ENCODE measurements at places on chromosomes 4 and X.

GRCh38 chr4:1883583-1883982 is 12.4 kb downstream of the NSD2 start:
- no peak for DNase-seq

GRCh38 chr4:169185133-169185956 is 85.4 kb downstream of the SH3RF1 start:
- no peak for DNase-seq

DNA sequence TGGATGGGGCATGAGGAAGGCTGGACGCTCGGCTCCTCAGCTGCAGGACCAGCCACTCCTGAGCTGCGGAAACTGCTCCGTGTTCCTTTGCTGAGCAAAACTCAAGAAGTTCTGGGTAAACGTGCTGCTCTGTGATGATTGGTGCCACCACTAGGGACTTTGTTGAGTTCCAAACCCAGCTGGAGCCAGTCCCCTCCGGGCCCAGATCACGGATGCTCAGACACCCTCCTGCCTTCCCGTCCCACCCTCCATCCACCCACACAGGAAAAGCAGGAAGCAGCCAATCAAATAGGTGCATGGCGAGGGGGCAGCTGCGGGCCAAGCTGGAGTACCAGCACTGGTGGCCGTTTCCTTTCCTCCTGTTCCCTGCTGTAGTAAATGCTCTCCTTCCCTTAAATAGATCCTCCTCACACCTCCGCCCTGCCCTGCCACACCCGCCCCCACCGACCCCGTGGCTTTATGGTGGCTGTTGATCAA is 68.0 kb downstream of the ADRA2C start:
- DNase-seq, result no peak

DNA sequence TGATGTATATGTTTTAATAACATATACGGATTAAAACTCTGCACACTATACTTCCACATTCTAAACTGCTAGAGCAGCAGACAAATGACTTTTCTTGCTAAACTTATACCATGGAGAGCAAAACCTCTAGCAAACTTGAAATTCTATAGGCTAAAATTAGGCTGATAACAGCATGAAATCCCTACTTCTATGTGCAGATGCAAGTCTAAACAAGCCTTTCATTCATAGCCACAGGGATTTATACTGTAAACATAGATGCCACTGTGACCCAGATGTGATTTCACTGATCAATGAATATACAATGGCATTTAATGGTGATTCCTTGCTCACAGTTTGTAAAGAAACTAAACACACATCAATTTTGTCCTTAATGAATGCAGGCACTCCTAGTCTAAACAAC is 151.0 kb downstream of the ANTXR2 start:
- no peak for DNase-seq

DNA sequence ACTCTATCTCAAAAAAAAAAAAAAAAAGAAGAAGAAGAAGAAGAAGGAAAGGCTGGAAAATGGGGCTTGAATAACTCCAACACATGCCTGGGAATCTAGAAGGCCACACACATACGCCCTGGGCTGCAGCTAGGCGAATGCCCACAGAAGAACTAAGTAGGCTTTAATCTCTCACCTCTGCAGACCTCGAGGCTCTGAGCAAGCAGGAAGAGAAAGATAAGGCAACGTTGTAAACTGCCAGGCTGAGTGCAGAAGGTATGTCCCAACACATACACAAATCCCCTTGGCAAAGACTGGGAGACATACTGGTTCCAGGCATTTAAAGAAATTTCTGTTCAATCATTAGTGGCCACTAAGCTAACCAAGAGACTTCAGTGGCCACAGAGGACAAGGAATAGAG is 18.4 kb downstream of the SLC38A5 start:
- DNase-seq, result no peak

DNA sequence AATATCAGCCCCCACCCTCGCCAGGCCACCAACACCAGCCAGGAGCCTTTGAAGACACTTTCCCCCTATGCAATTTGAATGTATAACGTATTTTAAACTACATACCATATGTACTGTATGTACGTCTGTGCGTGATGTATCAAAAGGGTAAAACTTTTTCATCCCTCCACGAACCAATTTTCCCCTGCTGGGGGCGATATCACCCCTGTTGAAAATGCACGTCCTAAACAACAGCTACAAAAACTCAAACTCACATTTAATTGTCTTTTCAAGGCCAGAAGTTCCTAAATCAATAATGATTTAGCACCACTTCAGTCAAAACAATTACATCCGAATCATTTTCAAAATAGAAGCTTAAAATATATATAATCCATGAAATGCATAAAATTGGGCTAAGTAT is 1.4 kb downstream of the VEGFD start:
- no peak for DNase-seq

GRCh38 chr4:121977251-121978171 is 25.7 kb upstream of the TRPC3 start:
- no peak for DNase-seq

DNA sequence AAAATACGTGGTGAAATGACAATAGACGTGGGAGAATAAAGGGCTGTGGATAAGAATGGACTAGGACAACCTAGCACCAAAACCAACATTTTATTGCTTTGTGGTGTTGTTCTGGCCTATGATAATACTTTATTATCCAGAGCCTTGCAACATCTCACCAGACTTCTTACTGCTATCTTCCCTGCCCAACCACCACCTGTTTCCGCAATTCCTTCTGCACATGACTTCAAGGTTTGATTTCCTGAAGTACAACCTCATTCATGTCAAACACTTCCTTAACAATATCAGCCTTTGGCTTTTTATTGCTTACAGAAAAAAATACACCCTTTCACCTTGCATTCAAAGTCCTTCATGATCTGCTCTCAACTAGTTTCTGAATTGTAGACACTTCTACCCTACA is 84.8 kb downstream of the RTL3 start:
- DNase-seq, result no peak

- no peak for DNase-seq
Observed at GRCh38 chr4:79074040-79074439, 134.8 kb upstream of the PAQR3 start.

DNA sequence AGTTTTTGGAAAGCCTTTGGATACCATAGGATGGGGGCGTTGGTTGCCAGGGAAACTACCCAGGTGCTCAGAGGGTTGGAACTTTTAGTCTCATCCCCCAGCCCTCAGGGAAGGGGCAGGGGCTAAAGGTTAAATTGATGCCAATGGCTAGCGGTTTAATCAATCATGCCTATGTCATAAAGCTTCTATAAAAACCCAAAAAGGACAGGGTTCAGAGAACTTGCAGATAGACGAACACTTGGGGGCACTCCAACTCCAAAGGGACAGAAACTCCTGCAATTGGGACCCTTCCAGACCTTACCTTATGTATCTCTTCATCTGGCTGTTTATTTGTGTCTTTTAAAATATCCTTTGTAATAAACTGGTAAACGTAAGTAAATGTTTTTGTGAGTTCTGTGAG is 30.0 kb upstream of the GPR173 start:
- DNase-seq, result no peak

DNA sequence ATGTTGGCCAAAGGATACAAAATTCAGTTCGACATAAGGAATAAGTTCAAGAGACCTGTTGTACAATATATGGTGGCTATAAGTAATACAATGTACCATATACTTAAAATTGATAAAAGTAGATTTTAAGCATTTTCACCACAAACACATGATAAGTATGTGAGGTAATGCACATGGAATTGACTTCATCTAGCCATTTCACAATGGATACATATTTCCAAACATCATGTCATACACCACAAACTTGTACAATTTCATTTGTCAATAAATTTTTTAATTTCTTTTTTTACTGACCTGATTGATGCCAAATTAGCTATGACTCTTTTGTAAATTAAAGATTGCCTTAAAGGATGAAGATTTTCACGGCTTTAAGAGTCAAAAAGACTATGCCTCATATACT is 103.1 kb upstream of the VCX2 start:
- DNase-seq, result no peak

DNA sequence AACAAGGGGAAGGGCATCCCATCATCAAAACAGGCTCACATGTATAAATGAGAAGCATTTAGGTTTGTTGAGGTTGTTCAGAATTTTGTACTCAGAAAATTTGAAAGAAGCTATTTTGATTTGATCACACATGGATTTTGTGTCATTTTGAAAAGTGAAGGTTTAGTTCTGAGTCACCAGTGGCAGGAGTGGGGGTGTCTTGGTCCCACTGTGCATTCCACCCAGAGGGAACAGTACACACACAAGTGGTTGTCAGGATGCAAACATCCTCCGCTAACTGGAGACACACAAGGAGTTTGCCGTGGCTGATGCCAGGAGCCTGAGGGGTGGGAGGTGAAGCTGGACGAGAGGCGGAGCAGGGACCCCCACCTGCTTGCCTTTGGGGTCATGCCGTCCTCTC is 198.2 kb upstream of the PSAPL1 start:
- DNase-seq, result no peak

DNA sequence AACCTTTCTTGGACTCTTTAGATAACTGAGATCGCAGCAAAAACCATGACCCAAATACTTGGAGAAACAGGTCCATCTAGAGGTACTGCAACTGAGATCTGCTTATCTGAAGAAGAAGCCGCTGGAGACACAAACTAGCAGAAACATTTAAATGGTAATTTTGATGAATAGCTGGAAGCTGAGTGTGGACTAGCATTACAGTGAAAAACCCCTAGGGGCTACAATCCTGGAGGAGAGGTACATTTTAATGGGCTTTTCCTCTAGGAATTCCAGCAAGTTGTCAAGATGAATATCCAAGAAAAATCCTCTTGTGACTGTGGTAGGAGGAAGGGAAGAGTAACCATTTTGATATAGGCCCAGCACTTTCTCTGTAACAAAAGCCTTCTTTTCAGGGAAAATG is 592.5 kb upstream of the GRIA3 start:
- DNase-seq, result no peak

- DNase-seq, result no peak
Observed at GRCh38 chr4:102399021-102399420, 53.7 kb upstream of the SLC39A8 start.

DNA sequence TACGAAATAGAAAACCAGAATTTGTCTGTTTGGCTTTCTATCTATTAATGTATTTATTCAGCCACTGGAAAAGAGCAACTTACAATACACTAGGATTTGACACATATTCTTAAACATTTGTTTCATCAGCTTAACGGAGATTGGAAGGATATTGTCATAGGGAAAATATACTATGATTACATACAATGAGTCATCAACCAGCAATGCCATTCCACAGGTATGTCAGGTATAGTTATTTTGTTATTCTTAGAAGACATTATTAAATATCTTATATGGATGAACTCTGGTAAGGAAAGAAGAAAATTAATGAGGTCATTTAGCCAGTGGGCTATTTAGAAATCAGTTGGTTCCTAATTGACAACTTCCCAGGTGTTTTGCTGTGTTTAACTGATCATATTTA is 926.6 kb downstream of the STIM2 start:
- DNase-seq, result no peak

GRCh38 chr4:3630598-3631543 is 98.6 kb upstream of the LRPAP1 start:
- no peak for DNase-seq

- DNase-seq, result no peak
Observed at GRCh38 chr4:168868044-168868781, 141.8 kb downstream of the CBR4 start.

DNA sequence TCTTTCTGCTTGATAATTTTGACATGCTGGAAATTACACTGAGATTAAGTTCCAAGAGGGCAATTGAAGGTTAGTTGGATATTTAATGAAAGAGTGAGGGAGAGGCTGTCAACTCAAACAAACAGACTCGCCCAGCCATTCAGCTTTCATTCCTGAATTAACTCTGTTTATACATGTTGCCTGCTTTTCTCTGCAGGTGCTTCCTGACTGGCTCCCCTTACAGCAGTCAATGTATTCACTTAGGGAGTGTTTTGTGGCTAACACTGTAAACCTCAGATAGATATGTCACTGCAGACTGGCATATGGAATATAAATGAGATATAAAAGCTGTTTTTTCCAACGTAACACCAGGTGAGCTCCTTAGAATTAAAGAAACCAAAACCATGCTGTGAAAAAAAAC is 28.7 kb downstream of the TMPRSS11A start:
- no peak for DNase-seq

- DNase-seq, result no peak
Observed at GRCh38 chr4:151250706-151251105, 26.3 kb upstream of the PRSS48 start.

DNA sequence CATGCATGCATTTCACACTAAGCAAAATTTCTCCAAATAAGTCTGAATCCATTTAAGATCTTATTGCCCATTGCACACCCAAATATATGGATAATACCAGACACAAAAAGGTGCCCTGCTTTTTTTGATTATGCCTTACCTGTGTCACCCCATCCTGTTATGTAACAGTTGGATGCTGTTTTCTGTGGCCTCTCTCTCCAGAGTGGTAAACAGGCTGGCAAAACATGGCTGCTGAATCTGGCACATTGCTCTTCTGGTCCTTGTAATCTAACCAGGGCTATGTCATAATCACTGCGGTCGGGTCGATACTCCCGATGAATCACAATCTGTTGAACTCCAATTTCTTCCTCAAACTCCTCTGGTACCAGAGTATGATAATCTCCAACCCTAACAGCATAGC is 70.1 kb downstream of the PRSS12 start:
- DNase-seq, result no peak

DNA sequence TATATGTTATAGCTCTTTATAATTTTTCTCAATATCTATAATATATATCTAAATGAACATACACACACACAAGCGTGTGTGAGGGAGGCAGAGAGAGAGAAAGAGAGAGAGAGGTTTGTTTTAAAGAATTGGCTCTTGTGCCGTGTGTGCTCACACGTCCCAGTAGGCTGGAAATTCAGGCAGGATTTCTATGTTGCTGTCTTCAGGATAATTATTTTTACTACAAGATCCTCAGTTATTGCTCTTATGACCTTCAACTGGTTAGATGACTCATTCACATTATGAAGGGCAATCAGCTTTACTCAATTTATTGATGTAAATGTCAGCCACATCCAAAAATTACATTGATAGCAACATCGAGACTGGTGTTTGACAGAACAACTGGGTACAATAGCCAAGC is 1520.7 kb upstream of the PCDH7 start:
- DNase-seq, result no peak

GRCh38 chr4:53485658-53486040 is 105.6 kb downstream of the LNX1 start:
- no peak for DNase-seq

GRCh38 chr4:127788517-127788916 is 6.4 kb downstream of the HSPA4L start:
- DNase-seq, result no peak

DNA sequence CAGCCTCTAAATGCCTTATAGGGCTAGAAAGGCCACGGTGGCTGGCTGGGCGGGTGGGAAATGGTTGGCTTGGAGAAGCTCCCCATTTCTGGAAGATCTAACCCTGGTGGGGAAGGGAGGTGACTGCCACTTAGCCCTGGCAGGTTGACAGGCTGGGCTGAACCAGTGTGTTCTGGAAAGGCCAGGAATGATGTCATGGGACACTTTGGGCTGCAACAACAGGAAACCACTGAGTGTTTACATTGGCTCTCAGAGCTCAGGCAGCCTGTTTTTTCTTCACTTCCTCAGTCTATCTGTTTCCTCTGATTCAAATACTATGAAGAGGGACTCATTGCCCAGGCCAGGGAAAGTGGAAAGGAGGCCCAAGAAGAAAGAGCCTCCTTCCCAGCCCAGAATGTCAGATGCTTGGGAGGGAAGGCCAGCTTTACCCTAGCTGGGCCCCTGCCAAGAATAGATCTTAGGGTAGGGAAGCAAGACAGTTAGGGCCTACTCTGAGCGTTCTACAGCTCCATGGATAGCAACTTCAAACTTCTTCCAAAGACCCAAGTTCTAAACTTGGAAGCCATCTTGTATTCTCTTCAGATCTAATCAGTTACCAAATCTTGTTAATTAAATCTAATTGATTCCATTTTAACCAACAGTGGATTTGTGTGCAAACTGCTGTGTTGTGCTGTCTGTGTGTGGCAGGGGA is 65.8 kb upstream of the MSN start:
- DNase-seq, result peak; percentile 14
